ENCODE measurements at places on chromosomes 12 and 14. TPM values are rescaled to one million over a fixed set of nuclear protein-coding genes. Genes with fewer than 3 reads are reported as not detected.

DIO3 gene
- 3.3 TPM for total RNA-seq

DNA sequence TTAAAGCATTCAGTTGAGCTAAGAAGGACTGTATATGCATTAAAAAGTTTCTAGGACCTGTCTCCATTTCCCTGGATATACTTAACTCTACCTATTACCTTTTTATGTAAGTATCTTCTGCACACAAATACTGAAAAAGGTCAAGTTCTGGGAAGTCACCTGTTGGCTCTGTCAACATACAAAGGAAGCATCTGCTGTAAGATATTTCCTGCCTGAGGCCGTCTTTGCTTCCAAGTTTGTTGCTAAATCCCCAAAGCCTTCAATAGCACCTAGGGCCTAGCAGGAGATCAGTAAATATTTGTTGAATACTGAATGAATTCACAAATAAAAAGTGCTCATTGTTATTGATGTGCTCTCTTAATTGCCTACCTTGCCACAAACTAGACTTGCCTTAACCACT is 188.4 kb downstream of the DUSP6 start:
- peaks cover 8% of the 10 kb centered on the region for H3K4me1 ChIP-seq
- DNase-seq = no peak
- no peak overlapping the region for H3K4me3 ChIP-seq
- no peaks in the 10 kb centered on the region for H3K27me3 ChIP-seq

PPP2R5E gene
- 14.2 TPM for total RNA-seq

CCDC184 gene
- total RNA-seq = 1.2 TPM

DNA sequence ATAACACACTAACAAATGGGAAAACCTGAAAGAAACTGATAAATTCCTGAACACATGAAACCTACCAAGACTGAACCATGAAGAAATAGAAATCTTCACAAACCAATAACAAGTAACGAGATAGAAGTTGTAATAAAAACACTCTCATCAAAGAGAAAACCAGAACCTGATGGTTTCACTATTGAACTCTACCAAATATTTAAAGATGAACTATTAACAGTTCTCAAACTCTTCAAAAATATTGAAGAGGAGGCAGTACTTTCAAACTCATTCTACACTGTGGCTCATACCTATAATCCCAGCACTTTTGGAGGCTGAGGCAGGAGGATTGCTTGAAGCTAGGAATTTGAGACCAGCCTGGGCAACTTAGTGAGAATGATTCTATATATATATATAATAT is 48.4 kb upstream of the TMTC2 start:
- H3K36me3 ChIP-seq = no peaks in the 10 kb centered on the region
- H3K4me1 ChIP-seq = no peaks in the 10 kb centered on the region
- no peak overlapping the region for H3K4me3 ChIP-seq
- no peak for DNase-seq

DNA sequence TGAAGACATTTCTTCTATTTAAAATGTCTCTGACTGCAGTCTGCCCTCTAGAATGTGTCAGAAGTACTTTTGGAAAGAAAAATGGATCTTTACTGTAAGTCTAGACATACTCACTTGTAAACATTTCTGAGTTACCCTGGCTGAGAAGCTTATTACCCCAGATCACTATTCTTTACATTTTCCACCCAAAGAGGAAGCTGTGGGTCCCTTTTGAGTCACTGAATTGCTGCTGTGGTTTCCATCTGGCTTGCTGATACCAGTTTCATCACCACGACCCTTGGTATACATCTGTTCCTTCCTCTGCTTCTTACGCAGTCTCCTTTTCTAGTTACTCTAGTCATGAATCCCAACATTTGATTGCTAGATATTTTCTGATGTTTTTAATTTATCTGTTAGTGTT is 20.2 kb upstream of the CLEC4D start:
- peak; percentile 73 for DNase-seq
- no peaks in the 10 kb centered on the region for H3K4me1 ChIP-seq
- no peaks in the 10 kb centered on the region for H3K36me3 ChIP-seq
- H3K4me3 ChIP-seq = no peak overlapping the region
- H3K27me3 ChIP-seq = no peaks in the 10 kb centered on the region

OR11H6 gene
- not detected for total RNA-seq

GRCh38 chr12:69821456-69822159 is 3.4 kb upstream of the MYRFL start:
- H3K4me1 ChIP-seq = peaks cover 10% of the 10 kb centered on the region
- H3K27ac ChIP-seq = peak overlapping the region; percentile 74
- no peaks in the 10 kb centered on the region for H3K36me3 ChIP-seq
- no peak overlapping the region for H3K4me3 ChIP-seq

PLEK2 gene
- total RNA-seq = 0.22 TPM

DNA sequence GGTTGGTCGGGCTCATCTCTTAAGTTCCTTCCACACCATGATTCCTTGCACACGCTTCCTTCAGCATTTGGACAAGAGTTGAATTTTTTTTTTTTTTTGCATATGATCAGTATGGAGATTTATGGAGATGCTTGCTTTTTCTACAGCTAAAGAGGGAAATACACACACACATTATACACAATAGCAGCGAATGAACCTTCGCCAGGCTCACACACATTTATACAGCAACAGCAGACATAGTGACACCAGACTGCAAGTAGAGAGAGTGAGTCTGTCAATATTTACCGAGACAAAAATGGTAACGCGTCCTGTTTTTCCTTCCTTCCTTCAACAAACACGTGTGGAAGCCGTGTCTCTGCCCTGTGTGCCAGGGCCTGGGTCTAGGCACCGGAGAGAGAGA is 897.9 kb downstream of the BCL11B start:
- no peaks in the 10 kb centered on the region for H3K36me3 ChIP-seq
- H3K4me3 ChIP-seq = no peak overlapping the region
- no peaks in the 10 kb centered on the region for H3K27me3 ChIP-seq
- H3K27ac ChIP-seq = no peak overlapping the region
- no peak for DNase-seq
- peaks cover 12% of the 10 kb centered on the region for H3K4me1 ChIP-seq

CAPS2 gene
- total RNA-seq = 4.0 TPM

GRCh38 chr12:27576667-27577347 is 52.8 kb downstream of the PPFIBP1 start:
- no peaks in the 10 kb centered on the region for H3K4me1 ChIP-seq
- H3K27me3 ChIP-seq = no peaks in the 10 kb centered on the region
- H3K27ac ChIP-seq = no peak overlapping the region
- H3K4me3 ChIP-seq = no peak overlapping the region
- no peak for DNase-seq
- H3K36me3 ChIP-seq = peaks cover 7% of the 10 kb centered on the region

GRCh38 chr12:122860854-122861586 is 25.8 kb downstream of the HIP1R start:
- H3K27me3 ChIP-seq = no peaks in the 10 kb centered on the region
- H3K4me1 ChIP-seq = peaks cover 36% of the 10 kb centered on the region
- no peak overlapping the region for H3K4me3 ChIP-seq

DNA sequence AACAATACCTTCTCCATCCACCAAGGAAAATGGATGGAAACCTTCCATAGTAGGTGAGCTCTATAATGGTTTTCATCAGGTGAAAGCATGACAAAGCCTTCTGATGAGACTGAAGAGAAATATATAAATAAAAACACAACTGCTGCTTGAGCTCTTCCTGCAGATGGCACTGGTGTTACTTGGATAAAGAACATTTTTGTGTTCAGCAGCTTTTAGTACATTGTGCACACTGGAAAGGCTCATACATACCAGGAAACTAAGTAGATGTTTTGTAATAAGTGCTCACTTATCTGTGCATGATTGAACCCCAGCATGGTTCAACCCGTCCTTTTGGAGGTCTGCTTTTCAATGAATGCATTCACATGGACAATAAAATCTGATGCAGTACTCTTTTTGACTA is 357.3 kb upstream of the MIS18BP1 start:
- H3K4me3 ChIP-seq = no peak overlapping the region
- no peaks in the 10 kb centered on the region for H3K27me3 ChIP-seq
- peak; percentile 15 for DNase-seq
- no peaks in the 10 kb centered on the region for H3K4me1 ChIP-seq
- H3K36me3 ChIP-seq = no peaks in the 10 kb centered on the region

RITA1 gene
- 12.7 TPM for total RNA-seq

DNA sequence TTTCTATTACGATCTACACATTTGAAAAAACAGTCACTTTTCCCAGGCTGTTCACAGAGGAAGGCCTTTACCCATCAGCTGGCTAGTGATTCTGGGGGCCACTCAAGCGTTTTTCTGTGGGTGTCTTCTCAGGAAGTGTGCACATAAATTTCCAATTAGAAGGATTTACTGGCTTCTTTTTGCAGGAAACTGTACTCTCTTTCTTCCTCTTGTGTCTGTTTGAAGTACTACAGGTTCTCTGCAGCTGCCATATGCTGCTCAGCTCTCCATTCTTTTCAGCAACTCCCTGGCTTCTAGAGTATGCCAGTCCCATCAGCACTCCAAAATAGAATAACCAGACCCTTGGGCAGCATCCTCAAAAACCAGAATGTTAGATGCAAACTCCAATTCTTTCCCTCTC is 110.4 kb upstream of the NAV3 start:
- H3K27ac ChIP-seq = no peak overlapping the region
- H3K4me1 ChIP-seq = no peaks in the 10 kb centered on the region
- H3K36me3 ChIP-seq = no peaks in the 10 kb centered on the region
- H3K27me3 ChIP-seq = no peaks in the 10 kb centered on the region

GRCh38 chr12:106581543-106582248 is 1.1 kb upstream of the RFX4 start:
- H3K36me3 ChIP-seq = no peaks in the 10 kb centered on the region
- H3K27me3 ChIP-seq = peaks cover 88% of the 10 kb centered on the region
- no peak overlapping the region for H3K4me3 ChIP-seq
- H3K4me1 ChIP-seq = peaks cover 36% of the 10 kb centered on the region

OTX2 gene
- 0.04 TPM for total RNA-seq

SELPLG gene
- 2.8 TPM for total RNA-seq

DNA sequence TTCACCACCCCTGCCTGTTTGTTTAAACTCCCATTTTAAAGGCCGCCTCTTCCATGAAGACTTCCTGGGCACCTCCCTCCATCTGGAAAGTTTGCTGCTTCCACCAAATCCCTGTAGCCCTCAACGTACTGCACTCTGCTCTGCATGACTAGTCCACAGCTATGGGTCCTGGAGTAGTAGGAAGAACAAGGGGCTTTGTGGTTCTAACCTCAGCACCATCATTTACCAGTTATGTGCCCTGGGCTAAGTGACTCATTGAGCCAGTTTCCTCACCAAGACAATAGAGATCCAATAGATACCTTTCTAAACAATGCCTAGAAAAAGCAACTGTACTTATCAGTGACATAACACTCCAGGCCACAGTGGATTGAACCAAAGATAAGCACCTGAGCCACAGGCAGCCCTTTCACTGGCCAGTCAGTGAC is 8.5 kb upstream of the LTBP2 start:
- no peak overlapping the region for H3K4me3 ChIP-seq
- H3K36me3 ChIP-seq = no peaks in the 10 kb centered on the region
- peak overlapping the region; percentile 20 for H3K27ac ChIP-seq

All from muscle of leg (tissue), 16 donors.